NCI-H187 (cell line): ENCODE measurements at places on chromosomes 12 and 14.
A peak's percentile ranks its signal among the peaks of the same experiment; 100 is the strongest.

DNA sequence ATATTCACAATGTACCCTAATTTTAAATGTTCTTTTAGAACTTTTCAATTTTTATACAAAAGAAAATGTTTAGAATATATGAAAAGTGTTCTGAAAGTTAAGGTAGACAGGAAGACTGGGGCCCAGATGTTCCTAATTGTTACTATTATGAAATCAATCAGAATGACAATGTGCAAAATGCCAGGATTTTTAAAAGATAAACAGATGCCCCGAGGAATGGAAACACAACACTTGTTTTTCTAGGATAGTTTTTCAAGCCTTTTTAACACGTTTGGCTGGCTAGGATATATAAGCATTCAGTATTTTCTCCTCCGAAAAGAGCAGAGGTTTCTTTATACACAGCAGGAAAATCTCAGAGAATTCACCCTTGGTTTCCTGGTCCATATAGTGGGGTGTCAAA, 106.8 kb downstream of the ESR2 start:
- no peak for DNase-seq

DNA sequence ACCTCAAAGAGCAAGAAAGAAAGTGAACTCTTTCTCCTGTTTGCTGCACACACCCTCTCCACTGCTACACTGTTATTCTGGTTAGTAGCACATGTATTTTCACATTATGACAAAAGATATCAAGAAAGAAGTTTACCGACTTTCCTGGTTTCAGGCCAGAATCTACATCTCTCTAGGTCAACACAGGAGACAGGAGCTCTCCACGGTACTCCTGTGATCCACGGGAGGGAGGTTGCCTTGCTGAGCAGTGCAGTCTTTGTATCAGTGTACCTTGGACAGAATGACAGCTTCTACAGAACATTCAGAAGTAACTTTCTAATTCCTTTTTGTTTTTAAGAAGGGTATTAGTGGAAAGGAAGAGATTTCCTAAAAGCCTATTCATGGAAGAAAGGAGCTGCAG, 805.6 kb downstream of the NRXN3 start:
- no peak for DNase-seq

GRCh38 chr12:113196990-113197389, 11.5 kb downstream of the RITA1 start:
- peak; percentile 12 for DNase-seq

DNA sequence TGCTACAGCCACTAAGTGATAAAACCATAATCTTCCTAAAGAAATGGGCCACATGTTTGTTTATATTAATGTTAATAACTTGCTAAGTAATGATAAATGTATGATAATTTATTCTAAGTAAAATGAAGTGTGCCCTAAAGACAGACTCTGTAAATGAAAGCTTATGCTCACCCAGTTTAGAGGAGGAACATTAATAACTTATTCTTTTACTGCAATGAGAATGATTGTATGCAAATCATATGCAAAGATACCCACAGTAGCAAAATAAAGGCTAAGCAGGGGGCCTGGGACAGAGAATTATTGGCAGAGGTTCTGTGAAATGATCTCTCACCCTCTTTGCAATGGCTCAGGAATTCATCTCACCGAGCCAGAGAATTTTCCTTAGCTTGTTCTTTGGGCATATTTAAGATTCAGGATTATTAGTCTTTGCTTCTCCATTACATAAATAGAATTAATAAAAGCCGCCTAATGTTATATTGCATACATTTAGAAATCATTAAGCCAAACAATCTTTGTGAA, 75.9 kb downstream of the TMEM132D start:
- no peak for DNase-seq

GRCh38 chr14:101876555-101876938, 87.8 kb upstream of the DYNC1H1 start:
- DNase-seq, result no peak

DNA sequence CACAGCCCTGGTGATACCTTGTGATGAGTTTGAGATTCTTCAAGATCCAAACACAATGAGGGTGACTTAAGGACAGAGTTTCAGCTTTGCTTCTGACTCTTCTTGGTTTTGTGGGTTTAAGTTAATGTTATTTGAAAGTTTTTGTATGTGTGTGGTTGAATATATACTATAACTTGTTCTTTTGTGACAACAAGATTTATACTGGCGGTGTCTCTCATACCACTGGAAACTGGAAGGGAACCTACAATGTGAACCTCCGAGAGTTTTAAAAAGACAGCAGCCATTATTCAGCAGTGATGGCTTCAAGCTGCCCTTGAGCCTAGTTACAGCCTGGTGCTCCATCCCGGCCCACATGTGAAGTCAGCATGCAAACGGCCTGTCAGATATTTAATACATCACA, 87.9 kb upstream of the IGF1 start:
- DNase-seq, result no peak

DNA sequence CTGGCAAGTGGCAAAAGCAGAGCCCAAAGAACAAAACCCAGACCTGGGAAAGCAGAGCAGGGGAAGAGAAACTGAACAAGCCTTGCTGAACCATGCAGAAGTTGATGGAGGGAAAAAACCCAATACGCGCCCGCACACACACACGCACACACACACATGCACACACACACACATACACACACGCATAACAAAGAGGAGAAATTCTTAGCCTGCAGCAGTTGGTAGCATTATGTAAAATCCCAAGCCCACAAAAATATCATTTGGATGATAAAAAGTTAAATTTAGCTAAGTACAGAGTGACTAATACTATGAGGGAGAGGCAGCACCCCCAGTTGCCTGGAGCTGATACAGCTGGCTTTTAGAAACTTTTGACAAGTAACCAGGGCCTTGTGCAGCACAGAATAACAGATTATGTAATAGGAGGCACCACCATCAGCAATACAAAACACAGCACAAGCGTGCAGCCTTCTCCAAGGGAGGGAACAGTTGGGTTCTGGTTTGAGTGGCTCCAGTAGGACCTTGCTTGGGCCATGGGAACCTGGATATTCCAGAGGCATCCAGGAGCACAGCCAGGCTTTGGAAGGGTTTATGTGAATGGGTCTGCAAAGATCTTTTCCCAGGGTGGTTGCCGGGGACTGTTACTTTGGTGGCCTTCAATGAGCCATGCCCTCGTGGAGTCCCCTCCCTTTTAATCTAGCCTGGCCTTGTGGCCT, 35.3 kb downstream of the PITPNM2 start:
- DNase-seq, result no peak

- DNase-seq, result no peak
These were observed 22.3 kb upstream of the DIO2 start for GRCh38 chr14:80233470-80234089.

- no peak for DNase-seq
These were observed 80.5 kb upstream of the RPH3A start for GRCh38 chr12:112711026-112711425.

GRCh38 chr12:131618303-131618658, 92.6 kb upstream of the SFSWAP start:
- no peak for DNase-seq

GRCh38 chr12:16165506-16165905, 112.0 kb downstream of the SLC15A5 start:
- no peak for DNase-seq

GRCh38 chr12:27331927-27332324, 710 bp upstream of the BMAL2 start:
- no peak for DNase-seq
